Ureter (tissue), 1 donor: ENCODE measurements at places on chromosomes 1 and 21.

DNA sequence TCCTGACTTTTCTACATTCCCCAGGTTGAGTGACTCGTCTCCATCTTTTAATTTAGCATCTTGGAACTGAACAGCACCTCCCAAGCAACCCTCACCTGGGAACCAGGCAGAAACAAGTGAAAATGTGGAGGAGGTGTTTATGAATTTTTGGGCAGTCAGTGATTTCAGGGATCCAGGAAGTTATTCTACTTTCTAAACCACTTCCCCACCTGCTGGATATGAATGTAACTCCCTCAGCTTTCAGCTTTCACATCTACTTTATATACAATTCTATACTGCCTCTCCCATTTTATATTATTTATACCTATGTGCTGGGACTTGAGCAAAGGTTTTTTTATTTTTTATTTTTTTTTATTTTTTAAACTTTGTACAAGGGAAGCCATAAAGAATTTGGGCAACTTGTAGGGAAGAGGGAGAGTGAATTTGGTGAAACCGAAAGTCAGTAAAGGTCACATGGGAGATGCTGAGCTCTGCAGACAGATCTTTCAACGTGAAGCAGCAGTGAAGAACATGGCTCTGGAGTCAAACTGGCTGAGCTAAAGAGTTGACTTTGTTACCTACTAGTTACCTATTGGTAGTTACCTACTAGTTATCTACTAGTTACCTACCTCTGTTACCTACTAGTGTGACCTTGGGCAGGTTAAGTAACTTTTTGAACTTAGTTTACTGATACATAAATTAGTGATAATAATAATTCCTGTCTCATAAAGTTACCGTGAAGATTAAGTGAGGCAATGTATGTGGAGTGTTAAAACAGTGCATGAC is 45.5 kb downstream of the DDR2 start:
- no peak for DNase-seq

DNA sequence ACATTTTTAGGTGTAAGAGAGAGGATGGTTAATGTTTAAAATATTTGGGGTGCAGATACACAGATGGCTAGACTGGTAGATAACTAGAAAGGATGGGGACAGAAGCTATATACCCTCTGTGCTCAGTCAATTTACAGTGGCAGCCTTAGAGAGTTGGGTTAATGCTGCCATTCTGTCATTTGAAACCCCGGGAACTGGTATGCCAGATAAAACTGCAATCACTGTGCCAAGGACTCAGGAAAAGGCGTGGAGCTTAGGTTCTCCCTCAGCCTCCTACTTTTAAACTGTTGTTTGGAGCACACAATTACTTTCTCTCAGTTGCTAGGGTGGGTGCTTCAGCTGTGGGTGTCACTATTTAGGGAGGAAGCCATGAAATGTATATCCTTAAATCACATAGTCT is 90.0 kb upstream of the HNRNPU start:
- DNase-seq = no peak

GRCh38 chr1:9025449-9025848 is 774 bp downstream of the SLC2A7 start:
- DNase-seq = no peak

DNA sequence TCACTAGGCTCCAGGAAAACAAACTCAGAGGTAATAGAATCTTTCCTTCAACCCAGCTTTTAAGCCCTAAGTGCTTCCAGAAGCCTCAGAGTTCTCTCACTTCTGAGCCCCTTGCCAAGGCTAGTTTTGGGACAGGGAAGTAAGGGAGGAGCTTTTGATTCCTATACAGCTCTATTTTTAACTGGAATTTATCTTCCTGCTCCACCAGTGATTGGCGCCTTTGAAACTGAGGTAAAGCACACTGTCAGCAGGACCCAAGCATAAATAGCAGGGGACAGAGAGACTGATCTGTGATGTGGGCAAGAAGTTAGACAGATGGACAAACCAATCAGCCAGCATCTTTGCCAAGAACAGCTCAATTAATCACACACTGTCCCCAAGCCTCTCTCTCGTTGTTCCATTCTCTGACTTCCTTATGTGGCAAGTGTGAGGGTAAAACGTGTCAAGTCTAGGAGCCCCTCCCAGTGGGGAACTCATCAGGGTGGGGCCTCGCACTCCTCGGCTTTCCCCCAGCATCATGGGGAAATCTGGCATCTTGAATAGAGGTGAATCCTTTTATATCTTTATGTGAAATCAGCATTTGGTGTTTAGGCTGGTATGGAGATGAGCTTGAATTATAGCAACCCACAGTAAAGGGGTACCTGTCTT is 40.2 kb upstream of the MPZL1 start:
- DNase-seq = no peak

- no peak for DNase-seq
Observed at GRCh38 chr1:160814316-160814715, 18.3 kb downstream of the LY9 start.

DNA sequence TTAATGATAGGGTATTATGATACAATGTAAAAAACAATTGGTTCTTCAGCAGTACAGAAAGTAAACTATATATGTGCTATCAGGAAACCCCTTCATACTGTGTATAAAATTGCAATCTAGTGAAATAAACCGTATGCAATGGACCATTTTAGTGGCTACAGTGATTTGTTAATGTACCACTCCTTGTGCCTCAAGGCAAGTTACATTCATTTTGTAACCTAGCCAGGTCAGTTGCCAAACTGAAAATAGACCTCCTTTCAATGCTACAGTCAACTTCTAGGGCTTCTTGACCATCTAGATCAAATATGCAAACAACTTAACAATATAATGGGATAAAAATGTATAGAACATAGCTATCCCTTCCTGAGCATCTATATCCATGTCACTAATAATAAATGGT is 52.0 kb upstream of the RAVER2 start:
- DNase-seq = no peak

- DNase-seq = no peak
Observed at GRCh38 chr1:233364695-233365539, 37.4 kb downstream of the MAP3K21 start.
